NCI-H774 (cell line): ENCODE measurements at places on chromosomes 6 and 20.

- DNase-seq = peak; percentile 14
Observed at GRCh38 chr20:19137641-19138040, 74.8 kb upstream of the SLC24A3 start.

DNA sequence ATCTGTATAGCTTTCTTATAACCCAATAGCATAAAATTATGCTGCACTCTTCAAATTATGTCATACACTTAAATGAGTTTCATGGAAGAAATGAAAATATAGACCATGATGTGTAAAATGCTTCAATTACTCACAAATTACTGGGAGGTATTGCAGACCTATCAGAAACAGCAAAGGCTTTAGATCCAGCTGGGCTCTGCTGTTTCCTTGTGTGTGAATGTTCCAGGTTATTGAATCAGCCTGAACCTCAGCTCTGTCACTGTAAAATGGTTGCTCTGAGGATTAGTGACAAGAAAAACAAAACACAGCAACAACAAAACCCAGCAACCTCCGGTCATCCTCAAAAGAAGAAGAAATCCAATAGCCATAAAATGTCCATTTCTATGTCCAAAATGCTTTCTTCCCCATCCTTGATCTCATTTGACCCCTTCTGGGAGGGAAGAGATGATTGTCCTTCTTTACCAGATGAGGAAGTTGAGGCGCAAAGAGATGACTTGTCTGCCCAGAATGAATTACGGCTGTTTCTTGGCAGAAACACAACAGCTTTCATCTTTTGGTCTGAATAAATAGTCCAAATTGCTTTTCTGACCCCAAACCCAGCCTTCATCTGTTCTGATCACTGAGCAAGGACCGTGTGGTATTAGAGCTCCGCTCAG is 42.2 kb upstream of the TGM6 start:
- DNase-seq = no peak

DNA sequence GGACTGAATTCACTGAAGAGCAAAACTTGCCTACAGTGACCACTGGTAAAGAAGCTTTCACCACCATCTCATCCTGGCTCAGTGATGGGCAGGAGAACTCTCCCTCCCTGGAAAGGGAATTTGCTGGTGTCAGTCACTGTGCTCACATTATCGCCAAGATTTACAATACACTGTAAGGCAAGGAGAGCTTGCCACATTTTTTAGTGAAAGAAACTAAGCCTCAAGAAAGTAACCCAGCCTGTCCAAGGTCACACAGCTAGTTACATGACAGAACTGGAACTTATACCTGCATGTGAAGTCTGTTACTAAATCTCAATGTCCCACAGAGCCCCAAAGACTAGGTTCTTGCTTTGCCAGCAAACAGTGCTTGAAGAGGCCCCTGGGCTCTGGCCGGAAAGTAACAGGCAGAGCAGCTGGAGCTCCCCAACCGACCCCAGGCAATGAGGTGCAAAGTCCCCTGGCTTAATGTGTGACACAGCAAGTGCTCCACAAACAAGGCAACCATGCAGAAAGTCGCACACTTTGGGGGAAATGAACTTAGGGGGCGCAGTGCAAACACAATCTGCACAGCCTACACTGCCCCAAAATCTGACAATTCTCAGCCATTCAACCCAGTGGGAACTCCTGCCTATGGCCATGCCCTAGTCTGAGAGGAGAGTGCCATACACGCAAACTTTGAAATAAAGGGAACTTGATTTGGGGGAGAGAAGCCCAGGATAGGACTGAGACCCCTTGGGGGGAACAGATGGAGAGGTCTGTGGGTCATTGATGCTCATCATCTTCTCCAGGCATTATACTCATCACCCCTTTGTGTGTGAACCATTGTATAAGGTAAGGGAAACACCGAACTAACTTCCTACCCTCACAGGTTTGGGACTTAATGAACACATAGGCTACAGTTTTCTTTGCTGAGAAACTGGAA is 1.9 kb downstream of the BCL2L1 start:
- no peak for DNase-seq

DNA sequence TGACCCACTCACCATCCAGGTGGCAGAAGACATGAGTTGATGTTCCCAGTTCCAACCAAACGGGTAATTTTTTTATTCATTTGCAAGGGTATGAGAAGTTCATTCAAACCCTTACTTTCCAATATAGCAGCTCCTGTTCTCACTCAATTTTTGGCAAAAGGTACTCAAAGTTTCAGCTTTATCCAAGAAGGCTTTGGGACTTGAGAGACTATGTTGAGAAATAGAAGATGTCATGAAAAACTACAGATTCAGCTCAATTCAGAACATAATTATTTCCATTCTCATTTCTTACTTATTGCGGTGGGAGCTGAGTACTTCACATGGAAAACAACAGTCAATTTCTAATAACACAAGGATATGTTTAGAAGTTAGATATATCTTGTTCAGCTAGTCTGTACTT is 162.3 kb downstream of the FNDC1 start:
- no peak for DNase-seq

DNA sequence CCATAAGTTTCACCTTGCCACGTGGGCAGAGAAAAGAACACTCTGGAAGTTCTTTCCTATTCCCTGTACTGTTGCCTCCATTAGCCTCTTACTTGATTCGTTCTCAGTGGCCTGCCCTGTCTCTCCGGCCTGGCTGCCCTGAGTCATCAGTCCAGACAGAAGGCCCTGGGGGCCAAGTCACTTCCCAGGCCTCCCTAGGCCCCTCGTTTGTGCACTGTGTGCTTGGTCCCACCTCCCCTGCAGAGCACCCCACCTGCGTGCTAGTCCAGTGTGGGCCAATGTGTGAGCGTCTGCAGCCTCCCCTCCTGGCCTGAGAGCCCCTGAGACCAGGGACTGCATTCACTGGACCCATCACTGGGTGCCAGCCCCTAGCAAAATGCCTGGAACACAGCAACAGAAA is 191.2 kb upstream of the RREB1 start:
- DNase-seq = no peak

DNA sequence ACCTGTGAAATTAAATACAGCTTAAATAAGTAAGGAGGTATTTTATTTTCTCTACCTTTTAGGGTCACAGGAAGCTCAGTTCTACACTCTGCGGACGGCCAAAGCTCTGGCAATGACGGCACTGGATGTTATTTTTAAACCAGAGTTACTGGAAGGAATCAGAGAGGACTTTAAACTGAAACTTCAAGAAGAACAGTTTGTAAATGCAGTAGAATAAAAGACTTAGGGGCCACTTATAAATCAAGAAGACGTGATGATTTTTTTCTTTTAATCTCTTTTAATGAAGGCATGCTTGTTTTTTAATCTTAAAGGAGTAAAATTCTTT is 16.2 kb downstream of the PM20D2 start:
- no peak for DNase-seq

DNA sequence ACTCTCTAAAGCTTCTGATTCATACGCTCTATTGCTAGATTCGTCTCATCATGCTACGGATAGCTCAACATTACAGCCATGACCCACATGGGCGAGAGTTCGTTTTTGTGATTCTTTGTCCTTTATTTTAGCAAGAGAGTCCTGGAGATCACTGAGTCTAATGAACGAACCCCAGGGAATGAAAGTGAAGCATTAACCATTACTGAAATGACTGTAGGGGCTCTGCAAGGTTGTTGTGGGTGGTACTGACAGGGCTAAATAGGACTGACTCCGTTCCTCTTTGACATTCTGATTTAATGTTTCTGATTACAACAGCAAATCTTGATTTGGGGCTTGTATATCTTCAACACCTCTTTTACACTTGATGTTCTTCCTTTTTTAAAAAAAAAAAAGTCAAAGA is 13.7 kb upstream of the RTF2 start:
- no peak for DNase-seq

GRCh38 chr20:31740208-31740607 is 1.1 kb downstream of the TPX2 start:
- DNase-seq = no peak

GRCh38 chr20:33908336-33908735 is 85.4 kb upstream of the RALY start:
- no peak for DNase-seq

- no peak for DNase-seq
Observed at GRCh38 chr6:139172567-139172966, 37.7 kb downstream of the HECA start.

GRCh38 chr20:1353956-1354355 is 25.0 kb upstream of the SDCBP2 start:
- no peak for DNase-seq
